ENCODE measurements at places on chromosomes 11 and 22.

GRCh38 chr22:20993304-20994127, 8.4 kb downstream of the THAP7 start:
- no peak for DNase-seq

GRCh38 chr22:22043296-22044078, 60.9 kb upstream of the TOP3B start:
- DNase-seq: no peak

- DNase-seq: no peak
These were observed 13.0 kb downstream of the TEAD1 start for GRCh38 chr11:12687216-12687623.

DNA sequence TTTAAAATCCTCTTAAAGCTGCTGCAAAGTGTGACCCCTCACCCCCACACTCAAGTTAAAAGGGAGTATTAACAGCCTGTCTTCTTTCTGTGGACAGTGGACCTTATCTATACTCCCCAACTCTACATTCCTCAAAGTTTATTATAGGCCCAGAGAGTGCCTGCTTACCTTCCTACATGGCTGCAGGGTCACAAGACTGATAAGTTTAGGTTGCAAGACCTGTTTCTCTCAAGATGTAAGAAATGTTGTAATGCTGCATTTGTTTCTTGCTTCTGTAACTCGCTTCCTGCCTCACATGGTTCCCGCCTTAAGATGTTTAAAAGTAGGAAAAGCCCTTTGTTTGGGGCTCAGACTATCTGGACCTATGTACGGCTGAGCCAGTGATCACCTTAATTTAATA, 10.1 kb upstream of the NXPE1 start:
- DNase-seq: no peak

DNA sequence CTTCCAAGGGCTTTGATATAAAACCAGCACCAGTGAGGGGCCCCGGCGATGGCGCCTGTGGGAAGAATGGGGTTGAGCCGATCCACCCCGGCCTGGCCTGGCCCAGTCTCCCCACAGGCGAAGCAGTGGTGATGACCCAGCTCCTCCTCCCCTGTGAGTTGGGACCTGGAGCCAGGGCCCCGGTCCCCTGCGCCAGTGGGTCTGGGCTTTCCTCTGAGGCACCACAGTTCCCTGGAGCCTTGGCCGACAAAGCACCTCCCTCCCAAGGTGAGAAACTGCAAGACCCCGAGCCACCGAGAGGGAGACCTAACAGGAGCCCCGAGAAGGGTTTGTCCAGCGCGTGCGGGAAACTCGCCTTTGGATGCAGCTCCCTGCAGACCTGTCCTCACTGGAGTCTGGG, 942.9 kb downstream of the BRD1 start:
- DNase-seq: no peak

DNA sequence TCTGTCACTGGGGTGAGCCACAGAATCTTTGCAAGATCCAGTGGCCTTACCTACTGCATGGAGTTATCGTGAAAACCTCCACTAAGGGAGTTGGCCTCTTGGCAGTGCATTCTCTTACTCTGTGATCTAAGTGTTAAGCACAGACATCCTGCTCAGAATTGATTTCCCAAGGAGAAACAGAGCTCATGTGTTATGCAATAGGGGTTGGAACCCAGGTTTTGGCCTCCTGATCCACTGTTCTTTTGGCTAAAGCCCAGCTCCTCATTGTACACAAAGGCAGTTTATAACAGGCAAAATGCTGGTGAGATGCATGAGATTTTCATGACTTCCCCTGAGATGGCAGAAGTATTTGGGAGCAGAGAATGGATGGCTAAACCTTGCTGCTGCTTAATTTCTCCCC, 11.8 kb downstream of the DTX4 start:
- DNase-seq: no peak

DNA sequence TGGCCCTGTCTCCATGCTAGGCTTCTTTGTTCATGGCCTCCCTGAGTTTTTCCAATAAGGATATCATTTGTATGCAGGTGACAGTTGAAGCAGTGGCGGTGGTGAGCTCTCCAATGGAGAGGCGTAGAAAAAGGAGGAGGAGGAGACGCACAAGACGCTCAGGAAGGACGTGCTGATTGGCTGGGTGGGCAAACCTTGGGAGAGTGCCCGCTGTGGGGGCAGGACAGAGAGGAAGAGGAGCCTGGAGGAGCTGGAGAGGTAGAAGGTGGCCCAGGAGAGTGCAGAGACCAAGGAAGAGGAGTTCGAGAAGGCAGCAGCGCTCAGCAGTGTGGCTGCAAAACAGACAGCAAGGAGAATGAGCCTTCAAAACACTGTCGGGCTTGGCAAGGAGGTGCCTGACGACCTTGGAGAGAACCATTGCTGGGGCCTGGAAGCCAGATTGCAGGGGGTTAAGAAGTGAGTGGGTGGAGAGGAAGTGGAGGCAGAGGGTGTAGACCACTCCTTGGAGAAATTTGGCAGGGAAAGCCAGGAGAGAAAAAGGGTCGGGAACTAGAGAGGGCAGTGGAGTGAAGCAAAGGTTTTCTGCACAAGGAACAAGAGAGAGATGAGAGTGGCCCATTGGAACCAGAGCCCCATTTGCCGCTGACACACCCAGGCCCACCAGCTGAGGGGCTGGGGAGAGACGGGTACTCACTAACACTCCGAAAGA, 7.5 kb downstream of the CLCF1 start:
- no peak for DNase-seq

DNA sequence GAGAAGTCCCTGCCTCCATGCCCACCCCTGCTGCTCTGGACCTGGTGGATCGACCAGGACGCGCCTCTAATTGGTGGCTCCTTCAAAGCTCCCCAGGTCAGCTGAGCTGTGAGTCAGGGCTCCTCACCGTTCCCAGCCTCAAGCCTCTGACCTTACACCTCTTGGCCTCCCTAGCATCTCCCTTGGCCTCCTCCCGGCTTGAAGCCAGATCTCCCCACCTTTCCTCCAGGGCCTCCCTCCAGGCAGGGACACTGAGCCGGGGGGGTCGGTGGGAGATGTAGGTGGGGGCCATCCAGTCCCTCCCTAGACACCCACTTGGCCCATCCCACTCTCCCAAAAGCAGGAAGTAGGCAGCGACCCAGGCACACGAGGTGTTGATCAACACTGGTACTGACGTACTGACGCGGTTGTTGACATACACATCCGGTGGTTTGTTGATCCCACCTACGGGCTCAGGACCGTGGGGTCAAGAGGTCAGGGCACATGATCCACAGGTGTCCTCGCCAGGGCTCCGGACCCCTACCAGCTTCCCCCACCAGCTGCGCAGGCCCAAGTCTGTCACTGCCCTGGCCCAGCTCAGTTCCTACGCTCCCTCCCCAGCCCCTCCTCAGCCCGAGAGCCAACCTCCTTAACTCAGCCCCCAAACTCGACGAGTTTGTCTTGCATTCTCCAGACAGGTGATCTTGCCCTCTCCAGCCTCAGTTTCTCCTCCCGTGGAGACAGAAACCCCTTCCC, 802 bp downstream of the ATG2A start:
- DNase-seq: no peak
